ENCODE measurements at places on chromosomes 5 and 9. TPM values are rescaled to one million over a fixed set of nuclear protein-coding genes. Genes with fewer than 3 reads are reported as not detected.
A peak's percentile ranks its signal among the peaks of the same experiment; 100 is the strongest.

Gene PPP2R2B
- 2.7 TPM for total RNA-seq

Gene AHRR
- 2.9 TPM for total RNA-seq

Gene FKBP15
- 26.7 TPM for total RNA-seq

Gene LHX3
- not detected for total RNA-seq

Gene FBXL7
- 28.5 TPM for total RNA-seq

Gene IL5
- not detected for total RNA-seq

Gene DMRT2
- total RNA-seq = 0.11 TPM

Gene ZNF169
- 3.2 TPM for total RNA-seq

Gene IARS1
- total RNA-seq = 122 TPM

Gene FNIP1
- 30.7 TPM for total RNA-seq

Gene ZFP37
- 2.5 TPM for total RNA-seq

Gene ACTBL2
- not detected for total RNA-seq

- no peak for DNase-seq
Measured at GRCh38 chr5:96651047-96651446, 11.1 kb upstream of the CAST start.

DNA sequence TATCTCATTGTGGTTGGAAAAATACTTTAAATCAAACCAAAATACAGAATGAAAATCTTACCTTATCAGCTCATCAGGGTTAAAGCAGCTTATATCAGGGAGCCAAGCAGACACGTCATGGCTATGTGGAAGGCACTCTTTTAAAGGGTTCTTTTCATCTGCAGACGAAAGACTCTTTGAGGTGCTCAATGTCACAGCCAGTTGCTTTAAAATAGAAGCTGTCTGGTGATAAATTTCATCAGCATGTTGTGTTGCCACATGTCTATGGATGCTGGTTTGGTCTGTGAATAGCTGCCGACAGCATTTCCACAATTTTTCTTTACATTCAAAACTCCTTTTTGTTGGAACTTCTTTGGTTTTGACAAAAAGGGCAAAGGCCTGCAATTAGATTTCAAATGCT lies 7.5 kb downstream of the TSTD2 start:
- DNase-seq = no peak

- DNase-seq = no peak
Measured at GRCh38 chr5:73417303-73418034, 31.1 kb downstream of the FOXD1 start.

DNA sequence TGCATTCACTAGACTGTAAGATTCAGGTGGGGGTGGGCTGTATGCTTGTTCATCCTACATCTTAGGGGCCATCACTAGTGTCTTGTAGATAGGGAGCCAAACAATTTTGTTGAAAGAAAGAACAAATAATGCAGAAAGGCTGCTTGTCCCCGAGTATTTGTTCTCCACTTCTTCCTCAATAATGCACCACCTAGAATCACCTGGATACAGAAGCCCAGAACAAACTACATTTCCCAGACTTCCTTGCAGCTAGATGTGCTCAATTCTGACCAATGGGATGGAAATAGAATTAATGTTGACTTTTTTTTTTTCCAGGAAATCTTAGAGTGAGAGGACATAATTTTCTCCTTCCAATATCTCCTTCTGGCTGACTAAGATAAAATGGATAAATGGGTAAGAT lies 38.9 kb upstream of the TNFSF8 start:
- DNase-seq = no peak

GRCh38 chr9:120902569-120903535 lies 23.7 kb downstream of the TRAF1 start:
- DNase-seq = no peak

- no peak for DNase-seq
Measured at GRCh38 chr9:73183917-73184861, 32.5 kb downstream of the ANXA1 start.

DNA sequence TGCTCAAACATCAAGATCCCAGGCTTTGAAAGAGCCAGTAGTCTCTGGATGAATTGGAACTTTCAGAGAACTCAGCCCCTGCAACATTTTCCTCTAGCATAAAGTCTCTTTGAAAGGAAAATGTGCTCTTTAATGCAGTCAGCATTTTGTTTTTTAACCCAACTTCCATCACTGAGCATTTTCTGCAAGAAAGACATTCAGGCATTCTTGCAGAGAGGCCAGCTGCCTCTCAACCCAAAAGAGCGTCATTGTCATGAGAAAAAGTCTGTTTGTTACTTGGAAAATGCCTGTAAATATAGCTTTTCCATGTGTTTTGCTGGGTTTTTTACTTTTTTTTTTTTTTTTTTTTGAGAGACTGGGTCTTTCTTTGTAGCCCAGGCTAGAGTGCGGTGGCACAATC lies 225.0 kb downstream of the ADAMTSL1 start:
- no peak for DNase-seq

- no peak for DNase-seq
Measured at GRCh38 chr5:19462019-19462418, 526.0 kb downstream of the CDH18 start.

GRCh38 chr5:6748142-6748541 lies 34.9 kb downstream of the TENT4A start:
- DNase-seq = no peak

- DNase-seq = no peak
Measured at GRCh38 chr5:131198625-131199024, 27.9 kb downstream of the LYRM7 start.

DNA sequence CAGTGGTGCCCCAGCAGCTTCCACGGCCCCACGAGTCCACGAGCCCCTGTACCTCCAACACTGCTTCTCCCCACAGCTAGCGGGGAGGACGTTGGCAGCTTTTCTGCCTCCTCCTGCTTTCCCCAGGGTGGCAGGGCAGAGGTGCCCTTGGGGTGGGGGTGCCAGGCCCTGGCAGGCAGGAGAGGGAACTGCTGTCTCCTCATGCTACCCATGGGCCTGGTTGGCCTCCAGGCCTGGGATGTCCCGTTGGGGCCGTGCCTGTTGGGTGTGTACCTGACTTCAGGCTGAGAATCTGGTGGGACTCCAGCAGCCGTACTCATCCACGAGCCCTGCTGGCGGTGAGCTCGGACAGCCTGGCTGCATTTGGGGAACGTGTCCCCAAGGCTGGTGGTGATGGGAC lies 27.3 kb downstream of the RXRA start:
- no peak for DNase-seq

DNA sequence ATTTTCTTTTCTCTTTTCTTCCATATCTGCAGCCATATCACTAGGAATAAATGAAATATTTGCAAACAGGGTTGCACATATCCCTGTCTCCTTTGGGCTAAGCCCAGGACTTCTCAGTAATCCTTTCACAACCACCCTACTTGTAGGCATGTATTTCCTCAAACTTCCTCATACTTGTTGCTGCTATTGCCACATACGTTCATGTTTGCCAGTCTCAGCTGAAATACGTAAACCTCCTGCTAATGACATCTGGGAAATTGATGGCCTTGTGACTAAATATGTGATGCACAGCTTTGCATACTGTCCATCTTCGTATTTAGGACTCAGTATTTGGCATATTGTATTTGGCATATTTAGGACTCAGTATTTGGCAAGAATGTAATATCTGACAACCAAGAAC lies 224.6 kb downstream of the PLK2 start:
- DNase-seq = no peak

- DNase-seq = peak; percentile 31
Measured at GRCh38 chr9:81716409-81716808, 27.1 kb upstream of the TLE1 start.

DNA sequence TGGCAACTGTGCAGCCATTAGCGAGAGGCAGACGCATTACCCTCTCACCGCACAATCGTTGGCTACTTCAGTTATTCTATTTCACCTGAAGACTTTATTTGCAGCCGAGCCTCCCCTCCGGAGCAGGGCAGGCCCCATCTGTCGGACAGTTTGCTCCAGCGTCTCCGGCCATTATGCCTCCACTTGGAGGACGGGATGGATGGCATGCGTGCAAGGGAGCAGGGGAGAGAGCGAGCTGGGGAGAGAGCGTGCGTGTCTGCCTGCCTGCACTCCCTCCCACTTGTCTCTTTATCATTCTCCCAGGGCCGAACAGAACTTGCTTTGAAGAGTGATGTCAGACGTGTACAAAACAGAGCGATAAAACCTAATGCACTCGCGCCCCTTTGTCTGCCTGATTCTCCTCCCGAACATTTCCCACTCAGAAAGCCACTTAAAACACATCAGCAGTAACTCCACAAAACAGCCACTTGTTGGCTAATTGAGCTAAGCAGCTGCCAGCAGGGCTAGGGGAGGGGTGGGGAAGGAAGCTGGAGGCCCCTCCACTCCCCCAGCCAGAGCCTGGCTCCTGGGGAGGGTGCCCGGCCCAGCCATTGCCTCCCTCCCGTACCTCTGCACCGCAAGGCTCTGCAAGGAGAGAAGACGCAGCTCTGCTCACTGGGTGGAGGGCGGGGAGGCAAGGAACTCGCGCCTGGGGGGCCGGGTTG lies 43.4 kb upstream of the FUBP3 start:
- DNase-seq = peak; percentile 39

DNA sequence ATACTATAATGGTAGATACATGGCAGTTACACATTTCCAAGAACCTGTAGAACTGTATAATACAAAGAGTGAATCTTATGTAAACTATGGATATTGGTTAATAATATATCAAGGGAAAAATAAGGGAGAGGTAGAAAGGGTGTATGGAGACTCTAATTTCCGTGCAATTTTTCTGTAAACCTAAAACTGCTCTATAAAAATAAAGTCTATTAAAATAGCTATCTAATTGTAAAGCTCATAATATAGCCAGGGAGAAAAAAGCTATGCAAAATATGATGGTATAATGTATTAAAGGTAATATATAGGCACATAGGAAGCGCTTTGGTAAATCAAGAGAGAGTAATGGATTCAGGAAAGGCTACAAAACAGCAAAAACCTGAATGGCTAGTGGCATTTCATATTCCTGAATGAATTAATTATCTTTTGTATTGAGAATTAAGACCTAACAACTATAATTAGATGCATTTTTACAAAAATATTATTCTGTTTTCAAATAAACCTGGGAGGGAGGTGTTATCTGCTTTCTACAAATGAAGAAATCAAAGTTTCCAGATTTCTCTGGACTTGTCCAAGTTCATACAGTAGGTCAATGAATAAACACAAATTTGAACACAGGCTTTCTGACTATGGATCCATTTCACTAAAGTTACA lies 22.8 kb downstream of the ANXA1 start:
- no peak for DNase-seq

DNA sequence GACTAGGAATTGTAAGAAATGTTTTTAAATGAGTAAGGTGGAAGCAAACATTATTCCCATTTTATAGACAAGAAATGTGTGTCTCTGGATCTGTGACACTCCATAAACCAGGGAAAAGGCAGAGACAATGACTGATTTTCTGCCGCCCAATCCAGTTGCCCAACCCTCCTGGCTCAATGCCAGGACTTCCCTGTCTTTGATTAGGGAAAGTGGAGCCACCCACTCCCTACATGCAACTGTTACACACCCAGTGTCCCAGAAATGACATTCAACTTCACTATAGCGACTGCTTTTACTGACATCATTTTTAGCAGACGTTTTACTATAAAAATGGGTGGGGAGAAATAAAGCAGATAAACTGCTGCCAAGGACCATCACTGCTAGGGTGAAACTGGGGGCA lies 79.7 kb downstream of the THBS4 start:
- peak; percentile 34 for DNase-seq

DNA sequence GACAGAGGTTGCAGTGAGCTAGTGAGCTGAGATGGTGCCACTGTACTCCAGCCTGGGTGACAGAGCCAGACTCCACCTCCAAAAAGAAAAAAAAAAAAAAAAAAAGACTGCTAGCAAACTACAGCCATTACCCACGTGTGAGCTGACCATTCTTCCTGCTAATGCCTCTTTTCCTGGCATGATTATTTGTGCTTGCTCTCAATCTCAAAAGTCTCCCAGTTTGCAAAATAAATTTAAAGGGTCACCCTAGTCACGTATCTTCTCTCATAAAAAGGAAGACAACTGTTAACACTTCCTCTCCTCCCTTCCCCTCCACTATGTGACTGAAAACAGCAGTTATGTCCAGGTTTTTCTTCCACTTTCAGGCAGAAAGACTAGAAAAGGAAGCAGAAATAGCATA lies 37.2 kb downstream of the TRIM36 start:
- DNase-seq = no peak

DNA sequence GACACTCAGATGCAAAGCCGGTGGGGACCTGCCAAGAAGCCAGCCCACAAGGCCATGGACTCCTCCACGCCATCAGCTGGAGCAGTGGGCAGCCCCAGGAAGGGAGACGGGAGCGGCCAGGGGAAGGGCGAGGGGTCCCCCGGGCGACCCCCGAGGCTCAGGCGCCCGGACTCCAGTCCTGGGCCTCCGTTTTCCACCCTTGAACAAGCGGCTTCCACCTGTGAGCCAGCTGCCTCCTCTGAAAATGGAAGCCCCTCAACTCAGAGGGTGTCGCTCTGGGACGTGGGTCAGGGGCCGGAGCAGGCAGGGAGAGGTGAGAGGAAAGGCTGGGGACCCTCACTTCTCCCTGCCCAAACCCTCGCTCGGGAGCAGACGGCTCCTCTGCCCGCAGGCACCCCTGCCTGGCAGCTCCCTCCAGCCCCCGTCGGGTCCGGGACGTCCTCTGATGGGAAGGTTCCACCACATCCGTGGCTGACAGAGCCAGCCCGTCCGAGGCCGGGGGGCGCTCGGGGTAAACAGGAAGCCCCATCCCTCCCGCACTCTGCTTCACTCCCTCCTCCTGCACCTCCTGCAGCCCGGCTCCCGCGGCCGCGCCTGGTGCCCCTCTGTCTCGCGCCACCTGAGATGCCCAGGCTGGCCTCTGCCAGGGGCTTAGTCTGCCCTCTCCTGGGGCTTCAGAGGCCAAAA lies 3.7 kb upstream of the EGFL7 start:
- no peak for DNase-seq

DNA sequence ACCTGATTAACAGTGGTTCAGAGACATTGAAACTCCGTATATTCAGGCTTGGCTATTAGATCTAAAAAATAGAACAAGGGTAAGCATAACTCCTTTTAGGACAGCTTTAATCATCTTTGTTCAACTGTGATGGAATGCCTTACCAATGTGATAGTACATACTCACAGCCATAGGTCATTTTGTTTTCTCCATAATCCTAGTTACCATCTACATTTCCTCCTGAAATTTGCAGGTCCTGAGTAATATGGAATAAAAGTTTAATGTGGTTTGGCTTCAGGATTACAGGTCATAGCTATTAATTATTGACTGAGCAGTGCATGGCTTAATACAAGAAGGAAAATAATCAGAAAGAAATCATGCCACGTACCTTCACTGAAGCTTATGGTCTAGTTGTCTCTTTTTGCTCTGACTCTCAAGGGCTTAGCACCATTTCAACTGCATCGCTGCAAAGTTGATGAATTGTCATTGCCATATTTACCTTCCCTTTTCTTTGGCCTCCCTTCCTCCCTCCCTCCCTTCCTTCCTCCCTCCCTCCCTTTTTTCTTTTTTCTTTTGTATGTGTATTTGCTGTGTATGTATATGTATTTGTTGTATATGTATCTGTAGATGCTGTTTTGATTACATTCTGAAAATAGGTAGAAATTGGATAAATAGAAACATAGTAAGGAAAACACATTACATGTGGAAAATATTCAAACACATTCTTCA lies 250.9 kb upstream of the ZNF608 start:
- DNase-seq = no peak

GRCh38 chr5:143214890-143215289 lies 188.6 kb downstream of the NR3C1 start:
- no peak for DNase-seq

- no peak for DNase-seq
Measured at GRCh38 chr9:37974506-37975173, 70.7 kb upstream of the SLC25A51 start.
